ENCODE measurements at places on chromosomes 7 and 10.

DNA sequence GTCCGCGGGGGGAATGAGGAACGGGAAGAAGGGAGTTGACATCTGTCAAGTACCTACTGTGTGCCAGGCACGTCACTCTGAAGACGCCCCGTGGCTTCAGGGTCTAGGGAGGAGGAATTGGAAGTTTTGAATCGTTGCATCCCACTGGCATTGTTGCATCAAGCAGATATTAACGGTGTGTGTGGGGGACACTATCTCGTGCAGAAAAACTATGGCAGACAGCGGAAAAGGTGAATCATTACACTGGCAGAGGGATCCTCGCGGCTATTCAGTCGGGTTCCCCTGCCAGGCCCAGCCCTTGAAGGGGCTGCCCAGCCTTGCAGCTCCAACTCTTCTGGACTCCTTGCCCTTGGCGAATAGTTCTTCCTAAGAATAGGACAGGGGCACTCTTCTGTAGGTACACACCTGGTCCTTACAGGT is 1.0 kb upstream of the KIAA1549 start:
- DNase-seq, result no peak

DNA sequence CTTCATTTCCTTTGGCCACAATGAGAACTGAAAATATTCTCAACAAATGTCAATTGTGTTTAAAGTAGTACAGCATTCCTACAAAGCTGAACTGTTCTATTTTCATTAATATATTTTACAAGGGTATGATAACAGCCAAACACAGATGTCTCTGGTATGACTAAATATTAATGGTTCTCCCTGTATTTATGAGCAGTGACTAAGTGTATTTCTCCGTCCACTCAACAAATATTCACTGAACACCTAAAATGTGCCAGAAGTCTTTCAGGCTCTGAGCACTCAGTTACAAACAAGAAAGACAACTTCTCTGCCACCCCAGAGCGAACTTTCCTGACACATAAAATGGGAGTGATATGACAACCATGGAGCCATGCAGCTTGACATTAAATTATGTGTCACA is 135.6 kb downstream of the VPS41 start:
- no peak for DNase-seq

DNA sequence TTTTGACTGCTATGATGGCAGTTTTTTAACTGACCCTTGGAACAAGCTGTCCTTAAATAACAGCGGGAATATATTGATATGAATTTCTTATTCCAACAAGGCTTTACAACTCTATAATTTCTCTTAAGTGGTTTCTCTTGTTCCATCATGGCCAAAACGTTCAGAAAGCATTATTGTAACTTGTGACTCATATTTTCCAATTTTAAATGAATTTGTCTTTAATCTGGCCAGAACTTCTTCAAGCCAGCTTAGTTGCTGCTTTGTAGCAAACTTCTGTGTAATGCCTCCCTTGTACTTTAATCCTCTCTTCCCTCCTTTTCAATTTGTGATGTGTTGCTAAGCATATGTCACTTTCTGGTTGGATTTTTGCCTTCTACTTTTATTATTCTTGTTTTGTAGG is 271.9 kb downstream of the KIF20B start:
- no peak for DNase-seq

- no peak for DNase-seq
Measured at GRCh38 chr10:4984223-4984622, 19.4 kb downstream of the AKR1C2 start.

- no peak for DNase-seq
Measured at GRCh38 chr7:140732416-140732815, 35.9 kb downstream of the NDUFB2 start.

DNA sequence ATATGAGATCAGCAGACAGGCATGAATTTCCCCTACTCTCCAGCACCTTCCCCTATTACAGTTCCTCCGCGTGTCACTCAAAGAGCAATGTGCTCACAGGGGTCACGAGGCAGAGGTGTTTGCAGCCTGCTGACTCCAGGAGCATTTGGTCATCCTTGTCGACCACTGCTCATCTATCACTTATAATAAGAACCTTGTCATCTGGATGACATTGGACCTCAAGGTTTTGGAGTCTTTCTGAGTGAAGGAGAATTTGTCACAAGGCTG is 32.9 kb upstream of the PLPP4 start:
- no peak for DNase-seq

Measured in activated T-helper 1 cell treated with anti-CD3 and anti-CD28 coated beads, Interleukin-2, amount 50 U/mL, for 16 hours (primary cell).